ENCODE measurements at places on chromosomes 6 and 20.

- DNase-seq = no peak
Observed at GRCh38 chr6:160327981-160328380, 20.2 kb upstream of the SLC22A3 start.

DNA sequence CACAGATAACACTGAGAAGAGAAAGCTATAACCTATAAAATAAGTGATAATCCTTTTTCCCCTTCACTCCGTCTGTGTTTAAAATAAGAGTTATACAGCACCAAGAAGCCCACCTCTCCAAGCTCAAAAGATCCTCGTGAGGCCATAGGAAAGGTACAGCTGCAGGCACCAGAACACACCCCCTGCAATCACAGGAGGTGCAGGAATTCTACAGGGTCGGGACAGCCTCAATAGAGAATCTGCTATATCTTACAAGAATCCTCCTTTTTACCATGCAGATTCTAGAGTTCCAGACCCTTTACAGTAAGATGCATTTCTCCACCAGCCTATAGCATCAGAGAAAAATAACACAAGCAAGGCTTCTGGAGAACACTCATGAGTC is 5.0 kb upstream of the ADGRF1 start:
- DNase-seq = no peak

GRCh38 chr6:150900049-150900448 is 34.5 kb downstream of the MTHFD1L start:
- DNase-seq = no peak

DNA sequence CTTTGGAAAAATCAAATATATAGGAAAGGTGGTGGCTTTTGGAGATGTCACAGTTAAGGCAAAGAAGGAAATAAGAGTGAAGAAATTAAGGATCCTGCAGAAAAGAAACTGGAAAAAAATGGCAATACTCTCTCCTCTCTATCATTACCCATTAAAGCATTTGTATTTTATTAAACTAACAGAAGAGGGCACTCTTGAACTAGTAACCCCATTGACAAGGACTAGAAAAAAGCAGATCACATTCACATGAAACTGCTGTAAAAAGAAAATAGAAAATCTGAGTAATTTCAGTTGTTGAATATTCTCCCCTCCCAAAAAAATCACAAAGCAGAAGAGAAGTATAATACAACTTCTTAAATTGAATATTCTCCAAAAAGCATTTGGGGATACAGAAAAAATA is 104.1 kb upstream of the SLC35B3 start:
- no peak for DNase-seq

GRCh38 chr6:14903176-14904038 is 342.5 kb upstream of the JARID2 start:
- no peak for DNase-seq

- no peak for DNase-seq
Observed at GRCh38 chr20:23879811-23880374, 345 bp upstream of the CST5 start.

GRCh38 chr6:152130441-152130840 is 323.0 kb downstream of the ESR1 start:
- no peak for DNase-seq

DNA sequence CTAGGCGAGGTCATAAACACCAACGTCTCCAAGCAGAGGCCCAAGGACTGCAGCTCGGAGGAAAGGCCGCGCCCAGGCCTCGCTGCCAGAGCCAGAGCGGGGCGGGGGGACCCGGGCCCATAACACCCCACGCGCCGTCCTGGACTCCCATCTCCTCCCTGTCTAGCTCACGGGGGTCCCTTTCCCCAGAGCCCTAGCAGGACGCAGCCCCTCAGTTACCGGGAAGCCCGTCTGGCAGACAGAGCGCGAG is 44.9 kb downstream of the MDFI start:
- no peak for DNase-seq

DNA sequence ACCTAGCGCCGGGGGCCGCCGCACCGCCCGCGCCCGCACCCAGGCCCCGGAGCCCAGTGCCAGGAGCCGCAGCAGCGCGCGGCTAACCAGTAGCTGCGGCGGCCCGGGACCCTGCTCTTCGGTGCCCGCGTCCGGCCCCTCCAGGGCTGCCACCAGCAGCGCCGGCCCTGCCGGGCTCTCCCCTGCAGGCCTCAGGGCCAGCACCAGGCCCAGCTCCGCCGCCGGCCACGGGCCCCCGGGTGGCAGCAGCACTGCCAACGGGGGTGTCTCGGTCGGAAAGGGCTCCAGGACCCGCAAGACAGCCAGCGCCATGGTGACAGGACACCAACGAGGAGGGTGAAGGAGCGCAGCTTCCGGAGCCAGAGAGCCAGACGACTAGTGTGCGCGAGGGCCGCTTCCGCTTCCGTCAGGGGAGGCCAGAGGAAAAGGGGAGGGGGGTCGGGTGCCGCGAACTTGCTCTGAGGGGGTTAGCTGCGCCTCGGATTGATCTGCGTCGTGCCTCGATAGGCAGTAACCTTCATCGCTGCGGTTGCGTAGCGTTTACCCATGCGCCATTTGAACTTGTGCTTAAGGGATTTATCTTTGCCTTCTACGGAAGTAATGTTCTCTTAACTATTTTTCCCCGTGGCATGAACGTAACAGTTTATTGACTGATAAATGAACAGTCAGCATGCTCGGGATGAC is at the start of gene PEX6:
Gene PEX6 (minus strand): TSS at position 343 of the 684 bp plus-strand sequence. CDS start 31 bp downstream, at position 312.
- DNase-seq = peak; percentile 92

GRCh38 chr6:111846492-111847409 is 26.5 kb downstream of the FYN start:
- no peak for DNase-seq

DNA sequence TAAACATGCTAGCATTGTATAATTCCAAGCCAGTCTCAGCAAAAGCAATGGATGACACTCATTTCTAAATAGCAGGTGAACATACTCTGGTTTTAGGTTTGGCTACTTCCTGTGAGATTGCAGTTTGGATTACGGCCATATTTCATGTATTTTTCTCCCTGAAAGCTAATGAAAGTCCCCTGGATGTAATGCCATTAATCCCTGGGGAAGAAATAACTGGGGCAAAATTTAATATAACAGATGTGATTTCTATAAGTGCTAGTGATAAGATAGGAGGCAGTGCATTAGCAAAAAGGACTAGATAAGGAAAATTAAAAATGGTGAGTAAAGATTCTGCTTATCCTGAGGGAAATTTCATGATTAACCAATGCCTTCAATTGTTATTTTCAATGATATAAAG is 238.2 kb downstream of the ADGRB3 start:
- no peak for DNase-seq

- DNase-seq = no peak
Observed at GRCh38 chr6:149393002-149393679, 6.9 kb upstream of the SUMO4 start.

DNA sequence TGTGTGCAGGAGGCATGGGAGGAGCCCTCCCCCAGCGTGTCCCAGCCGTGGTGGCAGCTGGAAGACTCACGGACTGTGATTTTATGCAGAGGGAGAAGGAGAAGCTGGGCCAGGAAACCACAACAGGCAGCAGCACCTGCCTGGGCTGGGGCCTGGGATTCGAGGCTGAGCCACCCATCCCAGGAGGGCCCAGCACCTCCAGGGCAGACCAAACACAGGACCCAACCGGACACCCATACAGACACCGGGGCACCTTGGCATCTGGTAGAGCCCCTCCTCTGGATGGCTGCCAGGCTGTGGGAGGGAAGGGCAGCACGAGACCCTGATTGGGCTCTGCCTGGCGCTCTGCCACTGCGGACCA is 41.7 kb upstream of the CHRNA4 start:
- DNase-seq = no peak

DNA sequence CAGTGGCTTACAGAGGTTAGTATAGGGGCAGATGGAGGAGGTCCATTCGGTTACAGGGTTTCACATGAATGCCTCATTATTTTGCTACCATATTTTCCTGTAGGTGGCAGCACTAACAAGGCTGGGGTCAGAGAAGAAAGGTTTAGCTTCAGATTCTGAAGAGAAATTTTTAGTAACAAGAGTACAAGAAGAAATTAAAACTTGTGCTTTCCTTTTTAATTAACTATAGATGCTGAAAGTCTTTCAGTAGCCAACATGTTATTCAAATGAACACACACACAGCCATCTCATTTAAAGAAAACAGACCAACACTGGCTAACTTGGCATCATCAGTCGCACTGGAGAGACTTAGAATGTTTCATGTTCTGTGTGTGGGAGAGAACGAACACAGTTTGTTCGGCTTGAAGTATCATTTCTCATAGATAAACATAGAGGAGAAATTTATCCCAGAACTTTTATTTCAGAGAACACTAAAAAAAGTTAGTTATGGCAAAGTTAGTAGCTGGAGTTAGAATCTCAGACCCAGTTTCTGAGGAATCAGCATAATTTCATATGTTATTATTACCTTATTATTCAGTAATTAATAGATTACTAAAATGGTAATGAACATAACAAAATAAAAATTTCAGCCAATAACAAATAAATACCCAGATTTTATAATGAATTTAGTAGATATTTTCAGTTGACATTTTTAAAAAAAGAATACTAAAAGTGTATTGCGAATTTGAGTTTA is 314.0 kb upstream of the RSPO3 start:
- no peak for DNase-seq

DNA sequence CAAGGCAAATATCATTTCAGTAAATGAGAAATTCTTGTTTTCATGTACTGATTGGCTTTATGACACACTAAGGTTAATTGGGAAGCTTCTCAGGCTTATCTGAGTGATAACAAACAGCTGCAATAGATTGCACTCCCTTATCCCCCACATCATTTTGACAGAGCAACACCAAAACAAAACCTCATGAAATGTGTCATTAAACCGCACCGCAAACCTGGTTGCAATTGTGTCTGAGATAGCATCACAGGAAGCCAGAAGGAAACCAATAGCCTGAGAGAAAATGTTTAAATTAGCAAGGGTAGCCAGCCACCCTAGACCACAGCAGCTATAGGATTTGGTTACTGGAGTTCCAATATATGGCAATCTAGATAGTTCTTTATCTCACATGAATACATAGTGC is 31.6 kb upstream of the LAMA4 start:
- peak; percentile 27 for DNase-seq

DNA sequence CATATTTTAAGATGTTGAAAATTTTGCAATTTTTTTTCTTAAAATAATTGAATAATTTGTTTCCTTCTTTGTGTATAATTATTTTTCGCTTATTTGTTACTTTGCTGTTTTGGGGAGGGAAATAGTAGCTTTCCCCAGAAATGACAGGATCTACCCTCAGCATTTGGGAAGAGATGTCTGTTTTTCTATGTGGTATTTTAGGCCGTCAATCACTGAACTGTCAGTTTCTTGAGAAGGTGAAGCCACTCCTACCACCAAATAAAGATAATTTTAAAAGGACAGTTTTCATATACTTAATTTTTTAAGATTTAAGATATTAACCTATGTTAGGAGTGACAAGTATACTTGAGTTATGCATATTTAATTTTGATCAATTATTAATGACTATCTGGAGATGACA is 31.5 kb downstream of the TSBP1 start:
- no peak for DNase-seq

- DNase-seq = no peak
Observed at GRCh38 chr20:58981628-58982364, 740 bp downstream of the NELFCD start.

DNA sequence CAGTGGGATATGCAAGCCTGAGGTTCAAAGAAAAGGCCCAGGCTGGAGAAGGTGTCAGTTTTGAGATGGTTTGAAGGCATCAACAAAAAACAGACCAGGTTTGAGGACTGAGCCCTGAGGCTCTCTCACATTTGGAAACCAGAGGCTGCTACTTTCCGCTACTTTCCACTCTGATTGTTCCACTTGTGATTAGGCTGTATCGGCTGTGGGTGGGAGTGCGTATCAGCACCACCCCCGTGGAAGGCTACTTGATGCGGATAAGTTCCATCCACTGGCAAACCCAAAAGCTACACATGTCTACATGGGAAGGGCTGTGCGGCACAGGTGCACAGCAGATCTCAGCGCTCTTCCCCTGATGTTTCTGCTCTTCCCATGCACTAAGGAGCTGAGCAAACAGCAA is 198.7 kb downstream of the GMPR start:
- DNase-seq = no peak

Data from stimulated activated CD8-positive, alpha-beta memory T cell treated with anti-CD3 and anti-CD28 coated beads, Interleukin-4, amount 100 ng/mL, for 24 hours (primary cell).